ENCODE measurements at places on chromosomes 1 and 21.

- DNase-seq, result no peak
Measured at GRCh38 chr21:14998784-14999183, 66.0 kb downstream of the NRIP1 start.

DNA sequence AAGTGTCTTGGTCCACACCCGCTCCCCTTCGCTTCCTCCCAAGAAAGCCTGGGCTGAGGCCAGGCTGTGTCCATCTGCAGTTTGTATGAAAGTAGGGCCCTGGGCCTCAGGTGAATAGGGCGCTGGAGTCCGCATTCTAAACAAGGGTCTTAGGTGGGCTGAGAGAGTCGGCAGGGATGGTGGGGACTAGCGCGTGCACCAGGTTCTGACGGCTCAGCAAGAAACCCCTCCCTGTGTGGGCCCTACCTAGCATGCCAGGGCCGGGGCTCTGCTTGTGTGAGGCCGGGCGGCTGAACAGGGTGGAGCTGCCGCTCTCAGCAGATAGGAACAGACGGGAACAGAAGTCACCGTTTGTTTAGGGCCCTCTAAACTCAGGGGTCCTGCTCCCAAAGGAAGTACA, 1.7 kb downstream of the ACTRT2 start:
- DNase-seq, result no peak

- DNase-seq, result no peak
Measured at GRCh38 chr1:59107916-59108315, 189.0 kb upstream of the FGGY start.

DNA sequence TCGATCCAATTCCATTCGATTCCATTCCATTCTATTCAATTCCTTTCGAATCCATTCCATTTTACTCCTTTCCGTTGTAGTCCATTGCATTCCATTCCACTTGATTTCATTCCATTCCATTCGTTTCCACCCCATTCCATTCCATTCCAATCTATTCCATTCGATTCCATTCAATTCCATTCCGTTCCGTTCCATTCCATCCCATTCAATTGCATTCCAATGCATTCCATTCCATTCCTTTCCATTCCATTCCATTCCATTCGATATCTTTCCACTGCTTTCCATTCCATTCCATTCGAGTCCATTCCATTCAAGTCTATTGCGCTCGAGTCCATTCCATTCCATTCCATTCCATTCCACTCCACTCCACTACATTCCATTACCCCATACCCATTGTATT, 2568.7 kb upstream of the TPTE start:
- no peak for DNase-seq

DNA sequence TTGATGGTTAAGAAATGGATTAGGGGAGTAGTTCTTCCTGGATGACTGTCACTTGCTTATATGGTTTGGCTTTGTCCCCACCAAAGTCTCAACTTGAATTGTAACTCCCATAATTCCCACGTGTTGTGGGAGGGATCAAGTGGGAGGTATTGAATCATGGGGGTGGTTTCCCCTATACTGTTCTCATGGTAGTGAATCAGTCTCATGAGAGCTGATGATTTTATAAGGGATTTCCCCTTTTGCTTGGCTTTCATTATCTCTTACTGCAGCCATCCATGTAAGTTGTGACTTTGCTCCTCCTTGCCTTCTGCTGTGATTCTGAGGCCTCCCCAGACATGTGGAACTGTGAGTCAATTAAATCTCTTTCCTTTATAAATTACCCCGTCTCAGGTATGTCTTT, 1621.1 kb downstream of the MRPL39 start:
- no peak for DNase-seq

DNA sequence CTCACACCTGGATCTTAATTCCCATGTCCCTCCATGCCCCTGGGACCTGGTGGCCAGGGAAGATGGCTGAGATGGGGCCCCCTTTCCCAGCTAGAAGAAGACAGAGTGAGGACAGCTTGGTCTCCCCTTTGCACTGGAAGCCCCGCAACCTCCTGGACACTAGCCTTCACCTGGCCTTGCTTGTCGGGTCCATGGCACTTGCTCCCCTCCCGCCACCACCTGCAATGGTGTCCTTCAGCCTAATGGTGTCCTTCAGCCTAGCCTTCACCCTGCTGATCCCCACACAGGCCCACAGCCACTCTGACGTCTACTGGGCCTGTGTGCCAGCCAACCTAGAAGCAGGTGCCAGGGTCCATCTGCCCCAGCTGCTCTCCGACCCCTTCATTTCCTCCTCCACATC, 45.9 kb upstream of the EDN2 start:
- DNase-seq, result no peak

Data from eye (tissue), 1 donor.